CD4-positive, CD25-positive, alpha-beta regulatory T cell (primary cell): ENCODE measurements at places on chromosomes 2 and 18.

- no peaks in the 10 kb centered on the region for H3K27me3 ChIP-seq
- no peak overlapping the region for H3K27ac ChIP-seq
- no peak for DNase-seq
- H3K4me1 ChIP-seq, result no peaks in the 10 kb centered on the region
- H3K4me3 ChIP-seq, result no peak overlapping the region
These were observed 18.8 kb downstream of the COX7A2L start for GRCh38 chr2:42342061-42342794.

DNA sequence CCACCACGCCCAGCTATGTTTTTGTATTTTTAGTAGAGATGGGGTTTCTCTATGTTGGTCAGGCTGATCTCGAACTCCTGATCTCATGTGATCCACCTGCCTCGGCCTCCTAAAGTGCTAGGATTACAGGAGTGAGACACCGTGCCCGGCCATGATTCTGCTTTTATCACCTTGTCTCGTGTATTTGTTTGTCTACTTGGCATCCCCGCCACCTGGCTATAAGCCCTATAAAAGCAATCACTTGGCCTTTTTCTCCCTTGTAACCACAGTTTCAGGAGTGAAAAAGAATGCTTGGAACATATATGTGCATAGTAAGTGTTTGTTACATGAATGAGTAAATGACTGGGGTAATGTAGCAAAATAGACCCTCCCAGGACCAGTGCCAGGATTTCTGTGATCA is 77.5 kb upstream of the PAPOLG start:
- no peak overlapping the region for H3K27ac ChIP-seq
- H3K4me3 ChIP-seq, result no peak overlapping the region
- DNase-seq, result no peak
- H3K36me3 ChIP-seq, result no peaks in the 10 kb centered on the region

DNA sequence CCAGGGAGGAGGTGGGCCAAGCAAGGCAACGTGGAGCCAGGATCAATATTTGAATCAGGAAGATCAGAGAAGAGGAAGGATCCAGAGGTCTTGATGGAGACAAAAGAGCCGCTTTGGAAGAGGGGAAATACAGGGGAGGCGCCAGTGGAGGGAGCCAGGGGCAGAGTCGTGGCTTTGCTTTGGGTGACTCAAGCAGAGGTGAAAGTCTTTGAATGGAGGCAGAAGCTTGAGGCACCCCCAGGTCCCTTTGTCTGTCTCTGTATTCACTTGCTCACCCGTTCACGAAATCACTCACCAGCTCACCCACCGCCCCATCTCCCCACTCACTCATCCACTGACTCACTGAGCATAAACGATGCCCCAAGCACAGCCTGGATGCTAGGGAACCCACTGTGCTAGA is 134.1 kb downstream of the ACOXL start:
- peaks cover 26% of the 10 kb centered on the region for H3K4me1 ChIP-seq
- H3K36me3 ChIP-seq, result no peaks in the 10 kb centered on the region
- no peak overlapping the region for H3K27ac ChIP-seq
- DNase-seq, result no peak
- H3K27me3 ChIP-seq, result no peaks in the 10 kb centered on the region

DNA sequence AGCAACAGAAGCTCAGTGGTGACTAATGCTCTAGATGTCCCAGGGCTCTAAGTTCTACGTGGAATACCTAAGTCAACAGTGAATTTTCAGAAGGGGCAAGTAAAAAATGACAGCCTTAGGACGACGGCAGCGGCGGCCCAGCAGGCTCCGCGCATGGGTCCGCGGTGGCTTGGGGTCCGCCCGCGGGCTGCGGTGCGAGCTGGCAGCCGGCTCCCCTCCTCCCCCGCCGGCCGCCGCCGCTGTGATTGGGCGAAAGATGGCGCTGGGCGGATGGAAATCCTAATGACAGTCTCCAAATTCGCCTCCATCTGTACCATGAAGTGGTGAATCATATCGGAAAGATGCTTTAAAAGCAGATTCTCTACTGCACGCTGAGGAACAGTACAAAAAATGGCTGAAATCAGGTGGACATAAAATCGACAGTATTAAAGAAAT is 74.7 kb downstream of the HNRNPLL start:
- peak overlapping the region; percentile 22 for H3K4me3 ChIP-seq
- peaks cover 17% of the 10 kb centered on the region for H3K27me3 ChIP-seq
- H3K36me3 ChIP-seq, result no peaks in the 10 kb centered on the region
- H3K27ac ChIP-seq, result no peak overlapping the region

- peaks cover 13% of the 10 kb centered on the region for H3K36me3 ChIP-seq
- H3K27ac ChIP-seq, result no peak overlapping the region
- H3K27me3 ChIP-seq, result no peaks in the 10 kb centered on the region
These were observed 49.3 kb downstream of the MTERF4 start for GRCh38 chr2:241052677-241053360.
